ENCODE measurements at places on chromosomes 13 and 19.

GRCh38 chr19:3509566-3509989 is 3.5 kb downstream of the FZR1 start:
- DNase-seq = no peak

GRCh38 chr19:57812226-57812625 is 2.5 kb downstream of the ZNF552 start:
- DNase-seq = no peak

DNA sequence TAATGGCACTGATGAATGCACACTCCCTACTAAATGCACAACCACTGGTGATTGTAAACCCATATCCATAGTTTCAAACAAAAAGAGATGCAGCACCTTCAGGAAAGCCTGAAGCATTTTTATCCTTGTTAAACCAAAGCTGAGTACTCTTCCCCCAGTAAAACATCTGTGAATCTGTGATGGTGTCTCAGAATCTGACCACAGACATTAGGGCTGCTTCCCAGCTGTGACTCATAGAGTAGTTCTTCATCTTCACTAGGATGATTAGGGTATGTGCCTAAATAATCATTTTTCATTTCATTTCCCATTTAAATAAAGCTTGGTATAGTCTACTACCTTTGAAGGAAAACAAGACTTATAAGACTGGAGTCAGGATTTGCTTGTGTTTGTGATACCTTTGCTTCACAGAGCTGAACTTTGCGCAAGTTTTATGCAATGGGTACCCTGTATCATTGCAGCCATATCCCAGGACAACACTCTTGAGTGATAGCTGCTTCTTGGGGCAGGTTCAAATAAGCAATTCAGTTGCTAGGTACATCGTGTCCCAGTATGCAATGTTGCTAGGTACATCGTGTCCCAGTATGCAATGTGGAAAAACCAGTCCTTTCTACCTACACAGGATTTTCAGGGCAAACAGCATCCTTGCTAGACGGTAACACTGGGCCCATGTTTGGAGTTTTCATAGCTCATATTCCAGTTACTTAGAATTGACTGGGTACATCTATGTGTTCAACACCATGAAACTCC is 277.1 kb downstream of the IRS2 start:
- no peak for DNase-seq

DNA sequence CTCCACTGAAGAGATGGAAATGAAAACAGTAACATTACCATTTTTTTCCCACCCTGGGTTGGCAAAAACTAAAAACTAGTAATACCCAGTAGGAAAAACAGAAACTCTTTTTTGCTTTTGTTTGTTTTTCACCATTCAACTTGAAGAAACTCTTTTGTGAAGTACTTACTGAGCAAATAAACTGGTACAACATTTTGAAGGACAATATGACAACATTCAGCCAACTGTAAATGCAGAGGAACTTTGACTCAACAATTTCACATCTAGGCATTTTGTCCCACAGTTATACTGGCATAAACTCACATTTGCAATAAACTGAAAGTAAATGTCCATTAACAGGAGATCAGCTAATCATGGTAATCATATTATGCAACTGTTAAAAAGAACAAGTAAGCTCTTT is 152.5 kb downstream of the RNF17 start:
- no peak for DNase-seq

All from NCI-H2081 treated with DMSO at 0.1 percent for 48 hours (cell line).